Thyroid gland (tissue), 4 donors: ENCODE measurements at places on chromosomes 16 and 17. TPM values are rescaled to one million over a fixed set of nuclear protein-coding genes. Genes with fewer than 3 reads are reported as not detected.

The SPN gene
- 3.4 TPM for total RNA-seq

The HCRT gene
- not detected for total RNA-seq

The TPSG1 gene
- not detected for total RNA-seq

The EPN2 gene
- 21.8 TPM for total RNA-seq

The CETP gene
- total RNA-seq, result 0.40 TPM

The LPO gene
- total RNA-seq, result not detected

The SPATA22 gene
- not detected for total RNA-seq

The SEZ6L2 gene
- 0.40 TPM for total RNA-seq

The PTGES3L gene
- total RNA-seq, result 0.75 TPM

The CLEC18B gene
- not detected for total RNA-seq

The PRSS27 gene
- total RNA-seq, result 1.5 TPM

The GDPD1 gene
- total RNA-seq, result 3.6 TPM

The MYH3 gene
- total RNA-seq, result 3.3 TPM

The CSH2 gene
- total RNA-seq, result not detected

The MEIOB gene
- total RNA-seq, result not detected

The RANGRF gene
- total RNA-seq, result 22.6 TPM

The DDX52 gene
- 18.8 TPM for total RNA-seq

The AXIN2 gene
- 44.7 TPM for total RNA-seq

The SLFN12L gene
- 1.2 TPM for total RNA-seq

The MYH13 gene
- total RNA-seq, result not detected

The ACSM2A gene
- not detected for total RNA-seq

The KRT32 gene
- total RNA-seq, result not detected

The SLC5A10 gene
- not detected for total RNA-seq

The NOXO1 gene
- total RNA-seq, result not detected

The ABCC12 gene
- total RNA-seq, result not detected

The NTN1 gene
- total RNA-seq, result 4.1 TPM

The CBX4 gene
- 17.2 TPM for total RNA-seq

The EPN3 gene
- total RNA-seq, result 31.6 TPM

The SMURF2 gene
- total RNA-seq, result 31.4 TPM

The ZPBP2 gene
- not detected for total RNA-seq

The SLC12A3 gene
- total RNA-seq, result not detected

The CDH3 gene
- total RNA-seq, result 5.0 TPM

The ACSM2B gene
- total RNA-seq, result not detected

The ZNF263 gene
- total RNA-seq, result 61.2 TPM

The KRT33B gene
- not detected for total RNA-seq
